ENCODE measurements at places on chromosomes 2 and 18. TPM values are rescaled to one million over a fixed set of nuclear protein-coding genes. Genes with fewer than 3 reads are reported as not detected.

The SNED1 gene
- total RNA-seq, result 0.48 TPM

The IL1RL2 gene
- 0.43 TPM for total RNA-seq

The CFC1 gene
- total RNA-seq, result not detected

The THSD7B gene
- total RNA-seq, result 0.14 TPM

The HJURP gene
- total RNA-seq, result 5.9 TPM

The POTEF gene
- total RNA-seq, result 2.3 TPM

The GALR1 gene
- not detected for total RNA-seq

The RNU2-63P gene
- 6.6 TPM for total RNA-seq

The MAPK4 gene
- not detected for total RNA-seq

The SCG2 gene
- 5.6 TPM for total RNA-seq

The SPAG16 gene
- total RNA-seq, result 14.6 TPM

The INO80B gene
- 19.2 TPM for total RNA-seq

The CD28 gene
- not detected for total RNA-seq

The TMEM178A gene
- 28.7 TPM for total RNA-seq

The ABCG8 gene
- total RNA-seq, result not detected

The GRHL1 gene
- total RNA-seq, result 2.5 TPM

The ADAM23 gene
- total RNA-seq, result 13.9 TPM

The TDRD15 gene
- total RNA-seq, result not detected

The MOCOS gene
- 1.9 TPM for total RNA-seq

The DYNAP gene
- not detected for total RNA-seq

The RBM43 gene
- total RNA-seq, result 4.8 TPM

The POTEJ gene
- not detected for total RNA-seq

The KLF7 gene
- 81.2 TPM for total RNA-seq

The RTP5 gene
- total RNA-seq, result not detected

The KIF5C gene
- total RNA-seq, result 24.3 TPM

The TEKT4 gene
- not detected for total RNA-seq

The PDE11A gene
- 0.89 TPM for total RNA-seq

The RGPD5 gene
- 34.7 TPM for total RNA-seq

The GREB1 gene
- total RNA-seq, result 14.5 TPM

The HNRNPLL gene
- 57.5 TPM for total RNA-seq

The CLEC4F gene
- total RNA-seq, result not detected

The RBFA gene
- total RNA-seq, result 24.4 TPM

The HOXD13 gene
- not detected for total RNA-seq

The FEV gene
- total RNA-seq, result not detected

The VWA3B gene
- total RNA-seq, result not detected

The FAM110C gene
- total RNA-seq, result 1.4 TPM

The TTC27 gene
- 23.5 TPM for total RNA-seq

The TCF7L1 gene
- total RNA-seq, result 30.8 TPM

The CBLN2 gene
- total RNA-seq, result not detected

The BOD1L2 gene
- total RNA-seq, result not detected

The DSG1 gene
- total RNA-seq, result 0.05 TPM

The SP140 gene
- total RNA-seq, result 14.1 TPM

The RNF152 gene
- 73.9 TPM for total RNA-seq

The TMEM247 gene
- not detected for total RNA-seq

The SKA1 gene
- 2.6 TPM for total RNA-seq

The SLC5A7 gene
- total RNA-seq, result 0.05 TPM

The WNT10A gene
- total RNA-seq, result 2.5 TPM

The TXNDC2 gene
- total RNA-seq, result 0.07 TPM

The IL1R1 gene
- 6.9 TPM for total RNA-seq

The REG3A gene
- total RNA-seq, result not detected
